ENCODE measurements at places on chromosomes 7 and 10.

DNA sequence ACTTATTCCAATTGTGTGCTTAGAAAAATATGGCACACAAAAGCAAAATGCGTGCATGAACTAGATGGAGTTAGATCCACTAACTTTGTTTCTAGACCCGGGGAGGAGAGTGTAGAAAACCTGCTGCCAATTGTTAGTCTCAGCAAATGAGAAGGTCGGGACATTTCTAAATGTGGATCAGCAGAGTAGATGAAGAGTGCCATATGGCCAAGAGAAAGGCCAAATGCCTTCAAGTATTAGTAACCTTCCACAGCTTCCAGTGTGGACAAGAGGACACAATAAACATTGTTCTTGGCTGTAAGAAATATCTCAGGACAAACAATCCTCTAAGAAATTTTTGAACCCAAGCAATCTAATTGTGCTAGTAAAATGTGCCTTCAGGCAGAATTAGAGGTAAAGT, 690.3 kb downstream of the REEP3 start:
- DNase-seq, result no peak

- DNase-seq, result no peak
These were observed 82.3 kb upstream of the ADRB1 start for GRCh38 chr10:113961182-113962031.

GRCh38 chr7:40327873-40328272, 193.1 kb downstream of the SUGCT start:
- peak; percentile 51 for DNase-seq

- no peak for DNase-seq
These were observed 43.0 kb downstream of the DNAJC12 start for GRCh38 chr10:67794909-67795460.

DNA sequence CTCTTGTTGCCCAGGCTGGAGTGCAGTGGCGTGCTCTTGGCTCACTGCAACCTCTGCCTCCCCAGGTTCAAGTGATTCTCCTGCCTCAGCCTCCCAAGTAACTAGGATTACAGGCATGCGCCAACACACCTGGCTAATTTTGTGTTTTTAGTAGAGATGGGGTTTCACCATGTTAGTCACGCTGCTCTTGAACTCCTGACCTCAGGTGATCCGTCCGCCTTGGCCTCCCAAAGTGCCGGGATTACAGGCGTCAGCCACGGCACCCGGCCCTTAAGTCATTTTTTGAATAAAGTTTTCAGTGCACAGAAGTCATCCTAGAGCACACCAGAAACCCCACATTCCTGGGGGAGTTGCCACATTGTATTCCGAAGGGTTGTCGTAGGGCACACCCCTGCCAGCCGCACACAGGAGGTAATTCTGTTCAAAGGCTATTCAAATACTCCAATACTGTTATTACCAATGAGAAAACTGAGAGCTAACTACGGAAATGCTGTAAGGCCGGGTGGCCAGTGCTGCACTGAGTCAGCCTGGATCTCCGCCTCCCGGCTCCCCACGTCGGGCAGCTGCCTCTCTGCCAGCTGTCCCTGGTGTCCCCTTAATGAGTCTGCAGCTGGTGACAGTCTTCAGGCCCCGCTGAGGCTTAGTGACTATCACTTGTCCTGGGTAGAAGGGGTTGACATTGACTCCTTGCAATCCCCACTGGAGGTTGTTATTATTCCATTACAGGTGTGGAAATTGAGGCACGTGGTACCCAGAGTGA, 8.6 kb upstream of the RFC2 start:
- DNase-seq, result no peak

DNA sequence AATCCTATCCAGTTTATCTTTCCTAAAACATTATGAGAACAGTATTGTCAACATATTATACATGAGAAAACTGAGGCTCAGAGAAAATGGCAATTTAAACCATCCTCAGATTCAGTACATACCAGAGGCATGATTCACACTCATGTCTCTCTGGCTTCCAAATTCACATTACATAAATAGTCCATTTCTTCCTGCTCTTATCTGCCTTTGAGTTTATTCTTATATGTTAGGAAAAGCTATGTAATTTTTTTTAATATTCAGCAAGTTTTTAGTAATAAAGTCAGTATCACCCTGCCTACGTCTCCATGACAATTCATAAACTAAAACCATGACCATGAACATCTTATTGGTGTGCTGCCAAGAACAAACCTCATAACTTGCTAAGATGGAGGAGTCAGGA, 1260.2 kb upstream of the SORCS1 start:
- DNase-seq, result no peak

GRCh38 chr10:88401671-88402347, 181.3 kb downstream of the RNLS start:
- no peak for DNase-seq

DNA sequence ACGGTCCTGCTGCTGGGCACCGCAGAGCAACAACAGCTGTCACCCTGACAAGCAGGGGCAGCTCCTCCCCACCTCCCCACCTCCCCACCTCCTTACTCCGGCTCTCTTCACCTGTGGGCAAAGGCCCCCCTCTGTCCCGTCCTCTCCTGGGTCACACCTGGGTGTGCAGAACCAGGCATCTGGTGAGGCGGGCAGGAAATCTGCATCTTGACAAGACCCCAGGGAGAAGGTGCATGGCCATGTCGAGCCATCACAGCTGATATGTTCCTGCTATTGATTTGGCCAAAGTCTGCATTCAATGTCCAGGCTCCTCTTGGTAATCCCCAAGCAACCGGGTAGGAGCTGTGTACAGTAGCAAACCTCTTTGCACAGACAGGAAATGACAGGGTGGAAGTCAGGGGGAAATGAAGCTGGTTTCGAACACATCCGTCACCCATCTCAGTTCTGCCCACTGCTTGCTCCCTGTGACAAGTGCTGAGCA, 554.2 kb downstream of the DNAJB6 start:
- no peak for DNase-seq

DNA sequence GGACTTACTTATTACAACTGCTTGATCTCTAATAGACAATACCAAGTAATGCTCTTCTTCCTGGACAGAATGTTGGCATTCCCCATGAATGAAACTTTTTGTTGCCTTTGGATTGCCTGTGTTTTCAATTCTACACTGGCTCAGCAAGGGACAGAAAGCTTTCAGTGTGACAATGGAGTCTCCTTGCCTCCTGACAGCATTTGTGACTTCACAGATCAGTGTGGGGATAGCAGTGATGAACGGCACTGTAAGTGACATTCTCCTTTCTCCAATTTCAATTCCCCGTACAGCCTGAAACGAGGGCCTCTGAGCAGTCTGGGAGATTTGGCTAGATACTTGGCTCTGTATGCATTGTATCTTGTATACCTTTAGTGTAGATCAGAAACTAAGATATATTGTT, 290 bp downstream of the MALRD1 start:
- DNase-seq, result no peak

GRCh38 chr10:26457088-26457487, 18.9 kb downstream of the APBB1IP start:
- no peak for DNase-seq

DNA sequence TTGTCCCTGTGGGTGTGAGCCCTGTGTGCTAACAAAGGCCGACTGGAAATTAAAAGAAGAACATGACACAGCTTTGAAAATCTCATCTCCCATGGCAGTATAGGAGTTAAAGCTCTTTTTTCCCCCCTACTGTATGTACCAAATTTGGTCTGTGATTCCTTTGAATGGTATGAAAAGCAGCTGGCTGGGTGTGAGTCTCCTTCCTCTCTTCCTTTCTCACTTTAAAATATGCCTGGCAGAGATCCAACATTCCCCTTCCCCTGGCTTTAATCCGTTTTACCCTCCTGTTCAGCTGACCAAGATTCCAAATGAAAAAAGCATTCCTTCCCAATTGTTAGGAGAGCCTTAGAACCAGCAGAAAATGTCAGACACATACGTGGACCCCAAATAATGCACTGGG, 225.0 kb upstream of the CELF2 start:
- no peak for DNase-seq

DNA sequence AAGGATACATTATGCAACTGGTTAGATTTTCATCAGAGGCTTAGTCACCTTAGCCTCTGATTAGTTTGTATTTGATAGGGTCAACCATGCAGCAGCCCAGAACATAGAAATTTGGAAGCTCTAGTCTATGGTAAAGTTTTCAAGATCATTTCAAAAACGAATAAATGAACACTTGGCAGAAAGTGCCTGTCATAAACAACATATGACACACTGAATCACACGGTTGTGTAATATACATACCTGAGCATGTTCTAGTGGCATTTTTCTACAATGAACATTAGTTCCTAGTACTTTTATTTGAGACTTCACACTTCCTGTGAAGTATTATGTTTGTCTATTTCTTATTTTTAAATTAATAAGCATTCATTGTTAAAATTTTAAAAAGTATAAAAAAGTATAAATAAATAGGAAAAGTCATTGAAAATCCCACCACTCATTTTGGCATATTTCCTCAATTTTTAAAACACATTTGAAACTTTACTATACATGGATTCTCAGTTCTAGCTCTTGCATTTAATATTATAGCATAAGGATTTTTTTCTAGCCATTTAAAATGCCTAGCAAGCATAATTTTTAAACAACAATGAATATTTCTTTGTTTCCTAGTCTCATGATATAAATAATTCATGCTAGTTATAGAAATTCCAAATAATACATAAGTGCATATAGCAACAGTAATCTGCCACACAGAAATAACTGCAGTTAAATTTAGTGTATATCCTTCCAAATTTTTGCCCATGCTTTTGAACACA, 25.7 kb upstream of the PRPS1L1 start:
- DNase-seq, result no peak

GRCh38 chr7:140568021-140568813, 72.4 kb downstream of the DENND2A start:
- no peak for DNase-seq

DNA sequence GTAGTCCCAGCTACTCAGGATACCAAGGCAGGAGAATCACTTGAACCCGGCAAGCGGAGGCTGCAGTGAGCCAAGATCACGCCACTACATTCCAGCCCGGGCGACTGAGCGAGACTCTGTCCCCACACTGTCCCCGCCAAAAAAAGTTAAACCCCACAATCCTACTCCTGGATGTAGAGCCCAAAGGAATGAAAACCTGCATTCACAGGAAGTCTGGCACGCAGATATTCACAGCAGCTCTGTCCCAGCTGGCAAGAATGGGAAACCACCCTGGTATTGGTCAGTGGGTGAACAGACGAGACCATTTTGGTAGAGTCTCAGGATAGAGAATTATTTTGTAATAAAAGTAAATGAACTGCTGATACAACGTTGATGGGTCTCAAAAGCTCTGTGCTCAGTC, 225.2 kb downstream of the MAD1L1 start:
- no peak for DNase-seq

- DNase-seq, result no peak
These were observed 33.6 kb downstream of the TCERG1L start for GRCh38 chr10:131277969-131278368.

GRCh38 chr7:7795203-7795602, 76.8 kb upstream of the RPA3 start:
- DNase-seq, result no peak

GRCh38 chr7:26100406-26101339, 51.3 kb upstream of the NFE2L3 start:
- peak; percentile 89 for DNase-seq

DNA sequence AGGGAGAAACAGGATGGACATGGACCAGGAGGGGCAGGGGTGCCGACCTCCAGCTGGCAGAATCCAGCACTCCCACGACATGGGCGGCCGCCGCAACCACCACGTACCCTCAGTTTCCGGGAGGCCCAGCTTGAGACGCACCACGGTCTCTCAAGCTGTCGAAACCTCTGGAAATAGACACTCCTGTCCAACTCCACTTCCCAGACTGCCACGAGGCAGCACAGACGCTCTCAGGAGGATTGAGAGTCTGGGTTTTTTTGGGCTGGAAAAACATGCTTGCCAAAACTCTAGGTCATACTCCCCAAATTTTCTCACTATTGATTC, 37.9 kb upstream of the PDGFA start:
- no peak for DNase-seq

- DNase-seq, result no peak
These were observed 92.3 kb downstream of the MAGI2 start for GRCh38 chr7:79361214-79361613.

- DNase-seq, result no peak
These were observed 15.5 kb downstream of the ZNF488 start for GRCh38 chr10:47368431-47369180.

DNA sequence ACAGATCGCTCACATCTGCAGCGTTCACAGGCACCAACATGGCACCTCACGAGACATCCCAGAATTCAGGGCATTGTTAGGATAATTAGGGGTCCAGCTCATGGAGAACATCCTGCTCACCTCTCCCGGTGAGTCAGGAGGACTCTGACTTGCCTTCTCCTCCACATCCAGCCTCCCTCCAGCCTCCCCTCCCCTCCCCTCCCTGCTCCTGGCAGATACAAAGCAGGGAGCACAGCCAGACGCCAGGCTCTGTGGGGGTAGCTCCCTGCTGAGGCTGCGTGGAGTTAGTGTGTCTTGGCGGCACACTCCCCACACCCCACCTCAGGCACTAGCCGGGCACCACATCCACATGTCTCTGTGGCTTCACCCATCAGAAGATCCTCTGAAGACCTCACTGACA, 320.6 kb downstream of the CXCL12 start:
- no peak for DNase-seq

GRCh38 chr10:110679486-110680272, 35.5 kb downstream of the RBM20 start:
- DNase-seq, result no peak

- DNase-seq, result no peak
These were observed 55.3 kb downstream of the CPVL start for GRCh38 chr7:29090836-29091601.

GRCh38 chr10:22742678-22743077, 28.3 kb upstream of the PIP4K2A start:
- DNase-seq, result peak; percentile 78

DNA sequence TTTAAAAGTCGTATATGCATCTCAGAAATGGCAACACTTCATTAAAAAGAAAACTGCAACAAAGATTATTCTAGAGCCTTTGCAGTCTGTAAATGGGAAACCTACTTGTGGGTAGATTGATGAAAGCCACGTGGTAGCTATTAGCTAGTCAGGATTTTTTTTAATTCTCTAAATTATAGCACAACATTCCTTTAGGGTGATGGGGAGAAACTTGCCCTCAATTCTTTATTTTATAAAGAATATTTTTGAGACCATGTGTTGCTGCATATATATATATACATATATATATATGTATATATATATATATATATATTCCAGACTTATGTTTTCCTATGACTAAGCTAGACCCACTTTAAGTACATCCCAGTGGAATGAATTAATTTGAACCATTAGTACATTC, 118.0 kb downstream of the PPP1R3A start:
- DNase-seq, result no peak

DNA sequence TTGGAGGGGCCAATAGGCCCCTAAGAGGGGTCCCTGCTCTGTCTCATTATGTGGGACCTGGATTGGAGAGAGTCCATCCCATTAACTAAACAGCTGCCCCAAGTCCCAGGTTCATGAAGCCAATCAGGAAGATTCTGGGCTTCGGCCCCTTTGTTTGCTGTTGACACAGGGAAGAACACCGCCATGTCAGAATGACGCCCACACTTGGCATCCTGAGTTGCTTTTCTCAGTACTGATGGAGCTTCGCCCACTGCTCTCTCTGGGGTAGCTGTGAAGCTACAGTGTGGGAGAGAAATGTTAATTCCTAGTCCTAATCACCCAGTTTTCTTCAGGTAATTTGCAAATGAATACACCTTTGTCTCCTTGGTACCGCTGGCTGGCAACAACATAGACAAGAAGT, 264.7 kb downstream of the GLRX3 start:
- no peak for DNase-seq

GRCh38 chr7:48089046-48090003, at the start of gene UPP1:
UPP1 (plus strand) TSS chr7:48089265; CDS start chr7:48094784, 5,519 bp downstream.
- peak; percentile 98 for DNase-seq
